Pancreas (tissue), 10 donors: ENCODE measurements at places on chromosomes 12 and 14. TPM values are rescaled to one million over a fixed set of nuclear protein-coding genes. Genes with fewer than 3 reads are reported as not detected.

RNF212B gene
- not detected for polyA plus RNA-seq

DNA sequence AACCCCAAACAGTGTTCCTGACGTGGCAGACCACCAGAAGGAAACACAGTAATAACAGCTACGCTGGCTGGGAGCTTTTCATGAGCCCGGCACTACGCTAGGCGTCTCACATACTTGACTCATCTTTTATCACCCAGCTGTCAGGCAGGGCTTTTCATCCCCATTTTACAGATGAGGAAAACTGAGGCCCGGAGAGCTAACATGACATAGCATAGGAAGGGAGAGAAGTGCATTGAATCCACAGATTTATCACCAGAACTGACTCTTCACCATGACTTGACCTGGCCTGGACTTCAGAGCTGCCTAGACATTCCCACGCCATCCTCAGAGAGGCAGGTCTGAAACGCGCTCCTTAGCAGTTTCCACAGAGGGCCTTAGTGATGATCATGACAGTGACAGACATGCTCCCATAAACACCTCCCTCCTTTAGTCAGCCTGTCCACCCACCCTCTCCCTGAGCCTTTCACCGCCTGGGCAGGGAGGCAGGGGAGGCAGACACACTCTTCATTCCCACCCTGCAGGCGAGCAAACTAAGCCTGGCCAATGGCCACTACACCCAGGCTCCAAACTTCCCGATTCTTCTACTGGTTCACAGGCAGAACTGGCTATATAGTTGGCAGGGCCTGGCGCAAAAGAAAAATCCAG is 56.2 kb downstream of the RBM19 start:
- no peak for DNase-seq
- H3K4me1 ChIP-seq, result no peaks in the 10 kb centered on the region
- no peaks in the 10 kb centered on the region for H3K27me3 ChIP-seq
- H3K27ac ChIP-seq, result no peak overlapping the region
- H3K36me3 ChIP-seq, result no peaks in the 10 kb centered on the region

DNA sequence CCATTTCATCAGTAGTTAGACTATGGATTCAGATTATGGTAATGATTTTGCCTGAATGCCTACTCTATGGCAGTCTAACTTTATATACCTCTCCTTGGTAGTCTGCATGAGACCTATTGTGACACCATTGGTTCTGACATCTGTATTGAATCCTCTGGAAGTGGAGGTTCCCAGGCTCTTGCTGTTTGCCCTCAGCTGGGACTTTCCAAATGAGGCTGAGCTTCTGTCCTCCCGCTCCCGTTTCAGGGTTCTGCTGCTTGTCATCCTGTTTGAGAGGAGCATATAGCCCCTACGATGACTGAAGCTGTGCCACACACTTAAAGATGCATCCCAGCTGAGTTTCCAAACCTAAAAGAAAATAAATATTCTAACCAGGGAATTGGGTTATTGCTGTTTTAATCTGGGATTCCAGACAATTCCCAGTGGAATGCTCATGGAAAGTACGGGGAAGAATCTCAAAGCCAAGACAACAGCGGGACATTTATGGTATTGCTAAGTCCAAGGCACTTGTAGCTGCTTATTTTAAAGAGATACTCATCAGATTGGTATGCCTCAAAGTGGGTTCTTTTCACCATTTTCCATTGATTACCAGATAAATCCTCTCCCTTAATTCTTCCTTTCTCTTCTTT is 105.9 kb downstream of the ETV6 start:
- no peak overlapping the region for H3K27ac ChIP-seq
- H3K4me1 ChIP-seq, result peaks cover 7% of the 10 kb centered on the region
- no peaks in the 10 kb centered on the region for H3K36me3 ChIP-seq

DNA sequence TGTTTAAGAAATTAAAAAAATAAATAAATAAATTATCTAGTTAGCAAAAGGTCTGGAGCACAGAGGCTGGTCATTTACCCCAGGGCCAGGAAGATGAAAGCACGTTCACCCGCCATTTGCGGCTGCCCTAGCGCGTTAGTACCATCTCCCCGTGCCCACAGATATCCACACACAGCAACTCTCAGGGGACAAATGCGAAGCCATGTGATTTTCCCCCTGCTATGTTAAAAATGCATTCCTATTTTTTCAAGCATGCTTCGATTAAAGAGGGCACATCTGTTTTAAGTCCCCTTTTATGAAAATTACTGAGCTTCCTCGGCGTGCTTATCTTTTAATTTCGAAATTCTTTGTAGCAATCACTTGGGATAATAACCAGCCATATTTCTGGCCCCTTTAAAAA is 56.9 kb upstream of the PIWIL1 start:
- no peak for DNase-seq
- H3K4me3 ChIP-seq, result no peak overlapping the region
- no peak overlapping the region for H3K27ac ChIP-seq
- H3K4me1 ChIP-seq, result no peaks in the 10 kb centered on the region
- H3K27me3 ChIP-seq, result no peaks in the 10 kb centered on the region

DNA sequence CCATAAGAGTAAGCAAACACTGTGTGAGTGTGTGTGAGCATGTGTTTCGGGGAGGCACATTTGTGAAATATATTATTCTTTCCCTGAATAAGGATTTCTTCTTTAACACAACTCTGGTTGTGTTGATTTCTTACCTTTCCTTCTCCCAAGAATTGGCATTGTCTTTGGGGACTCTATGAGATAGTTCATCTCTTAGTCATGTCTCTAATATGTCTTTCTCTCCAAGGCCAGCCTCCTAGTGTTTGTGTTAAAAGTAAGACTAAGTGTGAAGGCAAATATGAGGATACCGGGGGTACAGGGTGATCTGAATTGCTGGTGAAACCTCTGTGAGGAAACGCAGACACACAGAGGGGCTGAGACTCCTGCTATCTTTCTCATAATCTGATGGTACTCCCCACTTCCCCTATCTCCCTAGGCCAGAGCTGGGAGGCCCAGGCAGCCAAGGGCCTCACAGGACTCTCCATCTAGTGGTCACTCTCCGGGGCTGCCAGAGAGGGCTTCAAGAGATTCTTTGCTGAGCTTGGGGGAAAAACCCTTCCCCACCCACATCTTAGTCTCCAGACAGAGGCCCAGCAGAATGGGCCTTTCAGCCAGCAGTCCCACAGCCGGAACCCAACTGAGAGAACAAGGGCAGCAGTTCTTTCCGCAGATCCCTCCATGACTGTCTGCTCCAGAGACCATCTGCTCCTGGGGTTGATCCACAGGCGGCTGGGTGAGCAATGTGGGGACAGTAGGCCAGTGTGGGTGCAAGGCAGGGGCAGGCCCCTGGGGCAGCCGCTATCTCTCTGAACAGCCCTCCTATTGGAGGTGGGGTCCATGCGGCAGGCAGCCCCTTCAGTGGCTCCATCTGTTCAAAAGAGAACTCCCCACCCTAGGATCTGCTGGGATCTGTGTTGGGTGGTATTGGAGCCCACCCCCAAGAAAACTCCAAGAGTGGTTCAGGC is 5.8 kb upstream of the HOXC12 start:
- H3K4me3 ChIP-seq, result no peak overlapping the region
- no peak overlapping the region for H3K27ac ChIP-seq
- no peaks in the 10 kb centered on the region for H3K4me1 ChIP-seq
- H3K36me3 ChIP-seq, result no peaks in the 10 kb centered on the region
